ENCODE measurements at places on chromosomes 2 and 18.

DNA sequence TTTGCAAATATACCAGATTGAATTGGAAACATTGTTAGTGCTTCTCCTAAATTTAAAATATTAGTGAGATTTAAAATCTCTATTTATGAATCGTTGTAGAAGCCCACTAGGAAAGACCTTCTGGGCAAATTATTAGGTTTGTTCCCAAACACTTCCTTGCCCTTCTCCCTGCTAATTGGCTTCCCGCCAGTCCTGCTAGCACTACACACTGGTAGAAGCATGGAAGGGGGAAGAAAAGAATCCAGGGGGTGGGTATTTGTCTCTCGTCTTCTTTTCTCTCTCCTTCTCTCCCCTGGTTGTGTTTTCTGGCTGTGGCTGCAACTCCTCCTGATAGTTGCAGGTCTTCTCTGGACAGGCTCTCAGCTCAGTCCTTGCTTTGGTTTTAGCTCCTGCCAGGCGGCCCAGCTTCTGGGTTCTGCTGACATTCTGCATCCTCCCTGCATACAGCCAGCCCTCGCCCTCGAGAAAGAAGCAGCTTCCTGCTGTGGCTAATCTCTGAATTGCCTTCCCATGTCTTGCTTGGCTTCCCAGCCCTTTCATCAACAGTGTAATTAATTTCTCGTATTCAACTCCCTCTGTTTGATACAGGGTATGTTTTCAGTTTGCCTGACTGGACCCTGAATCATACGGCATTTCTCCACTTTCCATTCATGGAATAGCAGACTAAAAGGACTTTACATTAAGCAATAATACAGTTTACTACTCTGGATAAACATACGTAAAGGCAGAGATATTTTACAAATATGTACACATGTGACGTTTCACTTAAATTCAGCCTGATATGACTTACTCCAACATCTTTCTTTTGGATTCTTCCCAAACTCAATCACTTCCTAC, 6.9 kb upstream of the PARD3B start:
- no peak for DNase-seq

GRCh38 chr2:229475778-229476177, 204.7 kb upstream of the PID1 start:
- DNase-seq: no peak

DNA sequence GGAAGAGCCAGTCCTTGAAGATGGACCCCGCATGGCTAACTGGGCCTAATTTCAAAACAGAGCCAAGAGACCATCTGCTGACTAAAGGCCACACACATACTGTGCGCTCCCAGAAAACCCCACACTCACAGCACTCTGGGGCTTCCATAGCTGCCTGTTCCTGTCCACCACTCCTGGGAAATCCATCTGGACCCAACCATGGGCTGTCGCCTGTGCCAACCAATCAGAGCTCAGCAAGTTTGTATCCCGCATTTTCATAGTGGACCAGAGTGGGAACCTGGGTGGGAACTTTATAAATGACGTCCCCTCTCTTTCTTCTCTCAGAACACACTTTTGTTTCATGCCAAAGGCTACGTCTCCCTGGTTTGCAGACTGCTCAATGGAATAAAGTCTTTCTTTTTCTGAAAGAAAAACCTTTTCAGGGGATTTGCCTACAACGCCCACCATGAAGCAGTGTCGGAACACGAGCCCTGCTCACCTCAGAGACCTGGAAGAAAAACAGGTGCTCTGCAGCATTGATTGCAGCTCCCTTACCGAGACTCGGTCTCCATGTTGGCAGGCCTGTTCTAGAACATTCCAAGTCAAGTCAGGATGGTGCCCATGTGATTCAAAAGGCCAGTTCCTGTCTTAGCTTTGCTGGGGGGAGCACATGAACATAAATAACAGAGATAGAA, 137.2 kb upstream of the GPC1 start:
- no peak for DNase-seq

DNA sequence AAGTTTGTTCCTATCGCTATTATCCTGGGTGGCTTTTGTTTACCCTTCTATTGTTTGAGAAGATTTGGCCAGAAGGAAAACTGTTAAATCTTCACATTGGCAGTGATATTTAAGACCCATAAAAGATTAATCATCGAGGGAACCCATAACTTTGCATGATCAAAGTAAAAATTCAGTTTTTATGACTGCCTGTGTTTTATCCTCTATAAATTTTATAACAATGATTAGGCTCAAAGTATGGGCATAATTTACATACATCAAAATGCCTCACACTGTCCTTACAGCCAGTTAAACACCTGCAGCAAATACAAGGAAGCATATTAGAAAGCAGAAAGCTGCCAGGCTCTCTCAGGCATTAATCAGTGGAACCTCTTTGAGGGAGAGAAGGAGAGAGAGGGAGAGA, 289.1 kb downstream of the ICOS start:
- DNase-seq: no peak

GRCh38 chr2:96347395-96347794, 11.8 kb downstream of the NCAPH start:
- DNase-seq: no peak

DNA sequence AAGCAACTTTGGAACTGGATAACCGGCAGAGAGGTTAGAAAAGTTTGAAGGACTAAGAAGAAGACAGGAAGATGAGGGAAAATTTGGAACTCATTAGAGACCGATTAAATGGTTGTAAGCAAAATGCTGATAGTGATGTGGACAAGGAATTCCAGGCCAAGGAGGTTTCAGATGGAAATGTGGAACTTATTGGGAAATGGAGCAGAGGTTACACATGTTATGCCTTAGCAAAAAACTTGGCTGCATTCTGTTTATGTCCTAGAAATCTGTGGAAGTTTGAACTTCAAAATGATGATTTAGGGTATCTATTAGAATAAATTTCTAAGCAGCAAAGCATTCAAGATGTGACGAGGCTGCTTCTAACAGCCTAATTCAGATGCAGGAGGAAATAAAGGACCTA, 675.1 kb upstream of the SYT4 start:
- DNase-seq: no peak

DNA sequence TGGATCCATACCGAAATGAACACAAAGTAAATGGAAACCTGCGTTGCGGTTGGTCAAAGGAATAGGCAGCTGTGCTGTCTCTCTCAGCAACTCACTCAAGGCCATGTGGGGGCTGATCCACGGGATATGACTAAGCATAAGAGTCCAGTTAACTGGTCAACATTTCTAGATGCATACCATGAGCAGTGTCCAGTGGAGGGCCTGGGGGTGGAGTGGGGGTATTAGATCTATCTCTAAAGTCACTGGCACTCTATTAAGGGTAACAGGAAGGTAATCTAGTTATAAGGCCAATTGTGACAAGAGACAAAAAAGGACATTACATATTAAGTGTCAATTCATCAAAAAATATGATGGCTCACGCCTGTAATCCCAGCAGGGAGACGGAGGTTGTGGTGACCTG, 136.8 kb downstream of the TTC32 start:
- no peak for DNase-seq

DNA sequence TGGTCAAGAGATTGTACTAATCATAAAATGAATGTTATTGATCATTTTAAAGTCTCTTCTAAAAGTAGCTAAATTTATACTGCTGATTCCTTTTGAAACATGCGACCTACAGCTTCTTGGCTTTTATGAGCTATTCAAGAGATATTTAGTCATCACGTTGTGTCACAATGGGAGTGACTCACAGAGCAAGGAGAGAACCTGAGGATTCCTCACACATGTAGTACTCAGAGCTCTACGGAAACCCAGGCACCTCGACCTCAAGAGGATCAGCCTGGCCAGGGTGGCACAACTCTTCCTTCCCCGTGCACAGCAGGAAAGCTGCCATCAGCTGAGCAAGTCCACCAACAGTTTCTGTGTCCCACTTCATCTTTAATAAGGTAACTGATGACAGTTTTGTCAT, at the start of gene DHRS9:
TSS of gene DHRS9 (plus strand) at position 223 of the 400 bp plus-strand sequence. CDS start 12,019 bp downstream, outside the sequence.
- DNase-seq: no peak

DNA sequence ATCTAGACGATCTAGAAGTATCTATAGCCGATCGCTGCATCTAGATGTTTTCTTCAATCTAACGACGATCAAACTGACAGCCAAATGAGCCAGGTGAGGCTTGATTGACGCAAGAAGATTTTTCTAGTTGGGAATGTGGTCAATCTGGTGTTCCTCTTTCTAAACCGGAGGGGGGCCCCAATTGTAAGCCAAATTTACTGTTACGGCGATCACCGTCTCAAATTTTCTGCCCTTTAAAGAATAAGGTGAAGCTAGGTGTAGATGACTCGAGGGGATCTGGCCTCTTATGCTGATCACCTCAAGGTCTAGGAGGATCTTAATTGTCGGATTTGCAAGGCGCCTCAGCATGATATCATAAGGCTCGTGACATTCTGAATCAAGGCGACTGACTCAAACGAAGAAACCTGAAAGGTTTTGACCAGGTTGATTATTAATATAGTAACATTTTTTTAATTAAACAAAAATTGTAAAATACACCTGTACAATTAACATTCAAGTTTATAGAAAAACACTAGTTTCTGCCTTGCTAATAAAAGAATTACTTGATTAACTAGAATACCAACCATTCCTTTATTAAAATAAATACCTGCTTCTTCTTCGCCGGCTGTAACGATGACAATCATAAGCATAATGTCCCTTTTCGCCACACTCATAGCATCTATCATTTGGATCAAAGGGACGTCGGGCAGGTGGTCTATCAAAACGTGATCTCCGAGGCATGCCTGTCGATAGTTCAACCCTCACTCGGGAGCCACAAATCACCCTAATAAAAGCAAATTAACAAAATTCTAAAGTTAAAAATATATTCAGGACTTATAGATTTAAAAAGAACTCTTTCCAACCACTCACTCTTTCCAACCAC, 2.0 kb downstream of the SRSF7 start:
- DNase-seq: no peak

DNA sequence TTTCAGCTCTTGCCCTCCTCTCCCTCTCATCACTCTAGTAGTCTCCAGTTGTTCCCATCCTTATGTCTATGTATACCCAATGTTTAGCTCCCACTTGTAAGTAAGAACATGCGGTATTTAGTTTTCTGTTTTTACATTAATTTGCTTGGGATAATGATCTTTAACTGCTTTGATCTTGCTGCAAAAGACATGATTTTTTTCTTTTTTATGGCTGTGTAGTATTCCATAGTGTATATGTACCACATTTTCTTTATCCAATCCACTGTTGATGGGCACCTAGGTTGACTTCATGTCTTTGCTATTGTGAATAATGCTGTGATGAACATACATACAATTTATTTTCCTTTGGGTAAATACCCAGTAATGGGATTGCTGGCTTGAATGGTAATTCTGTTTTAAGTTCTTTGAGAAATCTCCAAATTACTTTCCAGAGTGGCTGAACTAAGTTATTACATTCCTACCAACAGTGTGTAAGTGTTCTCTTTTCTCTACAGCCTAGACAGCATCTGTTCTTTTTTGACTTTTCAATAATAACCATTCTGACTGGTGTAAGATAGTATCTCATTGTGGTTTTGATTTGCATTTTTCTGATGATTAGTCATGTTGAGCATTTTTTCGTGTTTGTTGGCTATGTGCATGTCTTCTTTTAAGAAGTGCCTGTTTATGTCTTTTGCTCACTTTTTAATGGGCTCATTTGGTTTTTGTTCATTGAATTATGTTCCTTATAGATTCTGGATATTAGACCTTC, 179.6 kb upstream of the SLC39A10 start:
- no peak for DNase-seq

DNA sequence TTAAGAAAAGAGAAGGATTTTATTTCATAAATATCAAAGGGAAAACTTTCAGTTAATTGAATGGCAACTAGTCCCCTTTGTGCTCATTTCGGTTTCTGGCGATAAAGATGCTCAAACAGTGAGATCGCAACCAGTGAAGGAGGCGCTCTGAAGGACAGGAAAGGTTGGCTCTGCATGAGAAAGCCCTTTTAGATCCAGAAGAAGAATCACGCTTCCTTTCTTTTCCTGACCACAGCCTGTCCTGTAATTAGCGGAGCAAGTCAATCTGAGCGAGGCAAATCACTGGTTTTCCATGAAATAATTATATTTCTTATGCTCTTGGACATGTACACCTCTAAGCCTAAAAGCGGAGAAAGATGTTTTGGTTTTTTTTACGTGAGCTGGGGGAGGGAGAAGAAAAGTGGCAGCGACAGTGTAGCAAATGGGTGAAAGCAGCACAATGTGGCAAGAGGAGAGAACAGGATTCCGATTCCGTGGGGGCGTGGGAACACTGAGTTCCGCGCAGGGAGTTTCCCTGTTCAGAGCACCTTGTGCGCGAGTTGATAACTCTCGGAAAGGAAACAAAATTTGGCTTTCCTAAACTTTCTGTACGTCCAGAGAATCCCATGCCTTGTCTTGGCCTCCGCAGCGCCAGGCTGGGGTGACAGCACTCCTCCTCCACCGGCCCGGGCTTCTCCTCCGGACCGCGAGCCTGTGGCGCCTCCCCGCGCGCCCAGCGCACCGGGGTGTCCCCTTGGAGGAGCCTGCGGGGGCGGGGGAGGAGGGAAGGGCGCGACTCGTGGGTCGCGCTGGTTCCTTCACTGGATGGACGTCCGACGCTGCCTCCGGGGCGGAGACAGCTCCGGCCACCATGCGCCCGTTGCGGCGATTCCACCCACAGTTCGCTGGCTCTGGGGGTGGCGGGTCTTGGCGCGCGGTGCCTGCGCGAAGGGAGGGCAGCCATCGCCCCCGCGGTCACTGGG, 620 bp upstream of the SLC9A2 start:
- DNase-seq: no peak

DNA sequence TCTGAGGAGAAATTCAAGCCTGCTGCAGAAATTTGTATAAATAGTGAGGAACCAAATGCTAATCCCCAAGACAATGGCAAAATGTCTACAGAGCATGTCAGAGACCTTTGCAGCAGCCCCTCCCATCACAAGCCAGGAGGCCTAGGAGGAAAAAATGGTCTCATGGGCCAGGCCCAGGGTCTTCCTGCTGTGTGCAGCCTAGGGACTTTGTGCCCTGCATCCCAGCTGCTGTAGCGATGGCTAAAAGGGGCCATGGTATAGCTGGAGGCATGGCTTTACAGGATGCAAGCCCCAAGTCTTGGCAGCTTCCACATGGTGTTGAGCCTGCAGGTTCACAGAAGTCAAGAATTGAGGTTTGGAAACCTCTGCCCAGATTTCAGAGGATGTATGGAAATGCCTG, 191.2 kb upstream of the BCL2L11 start:
- DNase-seq: no peak

- no peak for DNase-seq
Observed at GRCh38 chr18:10437837-10438236, 16.6 kb upstream of the APCDD1 start.

- DNase-seq: no peak
Observed at GRCh38 chr2:27888790-27889189, 1.4 kb downstream of the RBKS start.

DNA sequence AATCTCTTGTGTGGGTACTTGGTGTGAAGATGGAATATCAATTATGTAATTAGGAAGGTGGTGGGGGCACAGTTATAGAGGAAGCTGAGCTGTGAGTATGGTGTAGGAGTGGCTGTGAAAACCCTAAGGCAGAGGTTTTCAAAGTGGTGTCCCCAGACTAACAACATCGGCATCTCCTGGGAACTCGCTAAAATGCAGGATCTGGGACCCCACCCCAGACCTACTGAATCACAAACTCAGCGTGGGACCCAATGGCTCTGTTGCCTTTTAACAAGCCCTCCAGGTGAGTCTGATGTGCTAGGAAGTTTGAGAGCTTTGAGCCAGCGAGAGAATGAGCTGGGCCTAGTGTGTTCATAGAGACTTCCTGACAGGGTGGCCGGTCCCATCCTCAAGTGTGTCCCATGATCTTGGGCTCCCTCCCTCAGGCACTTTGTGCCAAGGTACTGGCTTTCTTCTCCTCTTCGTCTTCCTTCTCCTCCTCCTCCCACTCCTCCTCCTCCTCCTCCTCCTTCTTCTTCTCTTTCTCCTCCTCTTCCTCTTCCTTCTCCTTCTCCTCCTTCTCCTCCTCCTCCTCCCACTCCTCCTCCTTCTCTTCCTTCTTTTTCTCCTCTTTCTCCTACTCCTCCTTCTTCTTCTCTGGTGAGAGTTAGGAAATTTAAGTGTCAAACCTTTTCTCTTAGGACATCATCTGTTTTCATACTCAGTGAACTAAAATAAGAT, 86.6 kb downstream of the PDK1 start:
- DNase-seq: no peak
